Activated CD4-positive, alpha-beta memory T cell treated with anti-CD3 and anti-CD28 coated beads, Interleukin-2, amount 10 ng/mL, durations not matched to agents 7 days and 5 days (primary cell): ENCODE measurements at places on chromosomes 3 and 15. TPM values are rescaled to one million over a fixed set of nuclear protein-coding genes. Genes with fewer than 3 reads are reported as not detected.

DNA sequence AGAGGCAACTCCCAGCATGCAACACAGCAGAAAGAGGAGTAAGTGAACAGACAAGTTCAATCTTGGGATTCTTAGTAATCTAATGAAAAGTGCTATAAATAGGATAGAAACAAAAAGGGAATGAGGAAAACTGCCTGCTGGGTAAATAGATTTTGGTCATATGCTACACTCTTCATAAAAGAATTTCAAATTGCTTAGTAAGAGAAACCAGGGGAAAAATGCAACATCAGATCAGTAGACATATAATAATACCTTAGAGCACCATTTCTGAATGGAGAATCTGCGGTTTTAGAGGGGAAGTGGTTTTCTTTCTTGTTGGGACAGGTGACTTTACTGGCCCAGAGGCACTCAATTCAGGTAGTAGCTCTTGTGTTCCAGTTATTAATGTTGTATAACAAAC, 13.4 kb upstream of the TBC1D5 start:
- DNase-seq: no peak

- DNase-seq: no peak
Observed at GRCh38 chr3:39000008-39000450, 51.7 kb downstream of the SCN11A start.

DNA sequence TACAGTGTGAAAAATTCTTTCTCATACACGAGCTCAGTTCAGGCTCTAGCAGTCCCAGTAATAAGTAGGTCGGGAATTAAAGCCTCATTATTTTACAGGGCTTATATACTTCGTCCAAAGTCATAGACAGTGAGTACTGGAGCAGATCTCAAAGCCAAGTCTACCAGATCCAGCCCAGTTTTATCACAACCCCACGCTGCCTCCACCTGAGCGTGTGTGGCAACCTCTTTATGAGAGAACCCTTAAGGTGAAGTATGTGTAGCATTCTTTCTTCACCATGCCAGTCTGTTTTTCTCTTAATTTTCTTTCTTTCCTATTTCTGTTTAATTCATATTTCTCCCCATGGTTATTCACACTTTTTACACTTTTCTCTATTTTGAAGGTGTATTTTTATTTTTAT, 574.6 kb upstream of the ARPP21 start:
- DNase-seq: no peak

DNA sequence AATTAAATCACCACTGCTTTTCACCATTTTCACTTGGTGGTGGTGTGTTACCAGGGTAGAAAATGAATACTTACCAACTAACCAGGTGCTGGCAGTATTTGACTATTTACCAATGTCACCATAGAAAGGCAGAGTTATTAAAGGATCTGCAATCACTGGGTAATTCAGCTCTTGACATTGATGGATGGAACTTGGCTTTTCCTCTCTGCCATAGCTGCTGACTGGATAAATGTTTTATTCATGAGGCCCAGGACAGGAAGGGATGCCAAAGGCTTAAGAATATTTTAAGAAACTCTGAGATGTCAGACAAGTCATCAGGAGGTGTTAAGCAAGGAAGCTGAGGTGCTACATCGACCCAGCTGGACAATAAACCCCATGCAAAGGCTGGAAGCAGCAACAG, 495.5 kb upstream of the CFAP20DC start:
- DNase-seq: no peak

DNA sequence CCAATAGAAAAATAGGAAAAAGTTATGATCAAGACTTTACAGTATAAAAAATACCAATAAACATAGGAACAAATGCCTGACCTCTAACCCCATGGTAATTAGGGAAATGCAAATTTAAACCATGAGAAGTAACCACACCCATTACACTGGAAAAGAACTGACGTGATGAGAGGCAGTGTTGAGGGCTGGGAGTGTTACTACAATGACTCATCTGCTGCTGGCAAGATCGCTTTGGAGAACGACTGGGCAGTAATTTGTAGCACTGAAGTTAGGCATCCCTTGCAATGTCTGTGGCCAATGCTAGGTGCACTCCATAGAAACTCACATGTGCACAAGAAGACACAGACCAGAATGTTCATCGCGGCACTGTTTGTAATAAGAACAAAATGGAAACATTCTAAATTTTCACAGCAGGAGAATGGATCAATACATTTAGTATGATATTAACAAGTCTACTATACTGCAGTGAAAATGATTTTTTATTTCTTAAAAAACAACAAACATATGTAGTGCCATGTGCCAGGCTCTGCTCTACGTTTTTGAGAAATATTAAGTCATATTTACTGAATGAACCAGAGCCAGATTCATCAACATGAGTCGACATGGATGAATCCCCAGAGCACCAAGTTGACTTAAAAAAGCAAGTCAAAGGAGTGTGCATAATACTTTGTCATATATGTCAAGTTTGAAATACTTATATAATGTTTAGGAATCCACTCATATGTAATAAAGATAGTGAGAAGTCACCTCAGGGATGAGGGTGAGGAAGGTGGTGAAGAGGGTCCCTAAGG, 37.6 kb upstream of the EPHB3 start:
- peak; percentile 63 for DNase-seq

DNA sequence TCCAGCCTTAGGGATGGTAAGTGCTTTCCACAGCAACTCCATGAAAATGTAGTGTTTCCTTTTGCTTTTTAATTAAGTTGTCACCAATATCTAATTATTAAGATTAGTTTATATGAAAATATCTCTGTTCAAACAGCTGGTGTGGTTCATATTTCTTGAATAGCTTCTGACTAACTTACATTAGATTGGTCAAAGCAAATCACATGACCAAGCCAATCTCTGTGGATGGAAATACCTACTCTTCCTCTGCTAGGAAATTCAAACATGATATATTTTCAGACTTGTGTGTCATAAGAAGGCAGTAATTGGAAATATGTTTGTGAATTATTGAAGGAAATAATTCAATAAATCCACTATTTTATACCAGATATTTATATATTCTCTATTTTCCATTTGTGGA, 54.6 kb upstream of the CADM2 start:
- DNase-seq: no peak

DNA sequence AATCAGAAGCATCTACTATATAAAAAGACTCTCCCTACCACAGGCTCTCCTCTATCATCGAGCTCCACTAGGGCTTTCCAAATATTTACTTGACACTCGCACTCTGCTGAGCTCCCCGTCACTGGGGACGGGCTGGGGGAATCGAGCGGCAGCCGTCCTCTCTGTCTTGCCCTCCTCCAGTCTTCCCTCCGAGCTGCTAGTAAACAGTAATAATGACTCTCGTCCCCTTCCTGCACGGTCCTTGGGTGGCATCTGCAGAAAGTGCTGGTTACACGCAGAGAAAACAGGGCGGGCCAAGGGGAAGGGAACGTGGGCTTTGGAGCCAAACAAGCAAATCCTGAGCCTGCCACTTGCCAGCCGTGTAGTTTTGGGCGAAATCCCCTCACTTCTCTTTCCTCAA, 96.6 kb downstream of the LRIG1 start:
- DNase-seq: no peak

DNA sequence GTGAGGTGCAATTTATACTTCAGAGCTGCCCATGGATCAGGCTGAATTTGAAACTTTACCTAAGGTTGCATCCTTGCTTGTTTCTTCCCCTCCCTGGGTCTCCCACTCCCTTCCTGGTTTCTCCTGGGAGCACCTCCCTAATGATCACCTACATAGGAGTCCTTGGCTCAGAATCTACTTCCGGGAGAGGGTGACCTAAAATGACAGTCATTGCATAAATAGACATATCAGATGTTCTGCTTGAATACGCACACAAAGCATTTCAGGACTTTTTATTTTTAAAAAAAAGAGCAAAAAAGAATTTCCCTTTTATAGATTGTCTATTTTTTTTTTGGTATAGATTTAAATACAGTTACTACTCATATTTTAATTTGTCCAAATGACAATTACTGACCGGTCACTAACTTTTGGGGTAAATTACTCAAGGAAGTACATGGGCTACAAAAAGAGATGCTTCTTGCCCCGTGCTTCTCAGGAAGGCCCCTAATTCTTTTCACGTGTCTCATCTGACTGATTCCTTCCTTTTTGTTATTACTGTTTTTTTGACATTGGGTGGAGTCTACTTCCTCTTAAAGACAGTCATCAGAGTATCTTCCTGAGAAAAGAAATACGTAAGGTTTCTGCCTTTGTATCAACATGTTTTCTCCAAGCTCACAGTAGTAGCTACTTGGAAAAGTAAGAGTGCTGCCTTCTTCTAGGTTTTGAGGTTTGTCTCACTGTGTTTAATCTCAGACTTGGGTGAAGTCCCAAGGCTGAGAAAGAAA, 4.9 kb upstream of the MYZAP start:
- DNase-seq: no peak

DNA sequence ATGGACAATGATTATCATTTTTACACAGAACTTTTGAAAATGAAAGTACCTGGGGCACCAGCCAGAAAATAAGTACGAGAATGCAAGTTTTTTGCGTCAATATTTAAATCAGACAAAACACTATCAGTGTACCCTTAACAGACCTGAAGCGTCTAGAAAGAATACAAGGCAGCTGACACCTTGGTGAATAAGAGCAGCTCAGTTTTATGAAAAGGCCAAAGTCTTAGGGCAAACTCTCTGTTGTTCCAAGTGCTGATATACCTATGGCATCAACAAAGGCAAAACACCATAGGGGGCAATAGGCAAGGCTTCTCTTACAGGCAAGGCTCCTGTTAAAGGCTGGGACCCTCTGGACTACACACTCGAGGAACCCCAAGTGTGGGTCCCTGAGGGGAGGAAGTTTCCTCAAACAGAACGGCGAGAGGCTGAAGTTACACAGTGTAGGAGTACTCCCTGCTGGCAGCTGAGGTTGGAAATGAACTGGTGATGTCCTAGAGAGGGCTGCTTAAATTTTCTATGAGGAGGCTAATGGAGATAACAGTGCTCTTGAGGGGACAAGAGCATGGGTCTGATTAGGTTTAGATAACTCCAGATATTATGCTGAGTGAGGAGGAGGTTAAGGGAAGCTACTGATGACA, 291.0 kb downstream of the TIGIT start:
- DNase-seq: no peak

DNA sequence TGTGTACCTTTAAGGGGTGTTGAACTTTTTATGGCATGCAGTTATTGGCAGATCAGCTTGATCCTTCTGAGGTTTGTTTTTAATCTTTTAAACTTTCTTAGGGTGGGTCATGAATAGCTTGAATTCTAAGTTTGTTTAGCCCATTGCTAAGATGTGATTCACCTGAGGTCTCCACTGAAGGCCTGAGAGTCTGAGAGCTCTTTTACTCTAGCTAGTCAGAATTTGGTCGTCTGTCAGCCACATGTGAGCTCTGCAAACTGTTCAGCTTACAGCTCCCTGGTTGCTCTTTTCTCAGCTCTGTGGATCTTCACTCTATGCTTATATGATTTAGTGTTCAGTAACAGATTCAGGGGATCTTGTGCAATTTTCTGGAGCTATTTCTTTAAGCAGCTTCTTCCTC, 161.3 kb downstream of the ABHD5 start:
- no peak for DNase-seq

- no peak for DNase-seq
Observed at GRCh38 chr3:63128380-63128779, 149.7 kb upstream of the SYNPR start.

DNA sequence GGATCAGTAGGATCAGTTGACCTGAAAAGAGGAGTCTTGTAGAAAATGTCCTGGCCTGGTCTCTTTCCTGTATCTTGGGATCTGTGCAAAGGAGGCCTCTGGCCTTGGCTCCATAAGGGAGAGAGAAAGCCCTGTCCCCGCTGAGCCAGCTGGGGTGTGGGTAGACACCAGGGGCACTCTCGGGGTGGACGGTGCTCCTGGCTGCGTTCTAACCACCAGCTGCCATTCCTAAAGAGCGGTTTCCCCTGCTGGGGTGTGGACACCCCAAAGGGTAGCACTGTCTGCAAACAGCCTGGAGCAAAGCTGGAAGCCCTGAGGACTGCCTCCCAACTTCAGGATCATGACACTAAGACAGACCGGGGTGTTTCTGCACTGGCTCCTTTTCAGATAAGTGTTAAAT, 23.5 kb downstream of the SYNM start:
- DNase-seq: no peak

GRCh38 chr15:78056714-78057269, 20.7 kb downstream of the TBC1D2B start:
- DNase-seq: no peak

- DNase-seq: no peak
Observed at GRCh38 chr3:151305060-151305774, 11.4 kb downstream of the GPR87 start.

DNA sequence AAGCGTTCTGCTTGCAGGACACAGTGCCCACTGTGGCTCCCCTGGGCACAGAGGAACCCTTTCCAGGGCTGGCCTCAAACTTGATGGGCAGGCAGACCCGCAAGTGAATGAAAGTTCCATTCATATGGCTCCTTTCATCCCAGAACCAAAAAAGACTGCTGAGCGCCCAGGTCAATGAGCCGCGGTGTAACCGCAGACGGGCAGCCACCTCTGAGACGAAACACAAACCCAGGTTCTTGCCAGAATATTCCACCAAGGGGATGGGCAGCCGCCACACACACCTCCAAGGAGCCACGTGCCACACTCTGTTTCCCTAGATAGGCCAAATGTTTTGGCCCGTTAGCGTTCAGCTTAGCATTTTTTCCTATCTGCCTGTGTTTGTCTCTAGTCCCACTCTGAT, 82.8 kb upstream of the IGF1R start:
- no peak for DNase-seq

GRCh38 chr15:38690216-38690615, 125.6 kb upstream of the RASGRP1 start:
- DNase-seq: no peak

Gene TM4SF18
- not detected for total RNA-seq

Gene UCN2
- not detected for total RNA-seq

Gene SKOR1
- total RNA-seq: 0.23 TPM

Gene ARGFX
- not detected for total RNA-seq

Gene GP5
- total RNA-seq: 1.3 TPM

Gene IQCH
- total RNA-seq: 0.98 TPM
